Bronchial epithelial cell (primary cell): ENCODE measurements at places on chromosomes 3 and 15.

DNA sequence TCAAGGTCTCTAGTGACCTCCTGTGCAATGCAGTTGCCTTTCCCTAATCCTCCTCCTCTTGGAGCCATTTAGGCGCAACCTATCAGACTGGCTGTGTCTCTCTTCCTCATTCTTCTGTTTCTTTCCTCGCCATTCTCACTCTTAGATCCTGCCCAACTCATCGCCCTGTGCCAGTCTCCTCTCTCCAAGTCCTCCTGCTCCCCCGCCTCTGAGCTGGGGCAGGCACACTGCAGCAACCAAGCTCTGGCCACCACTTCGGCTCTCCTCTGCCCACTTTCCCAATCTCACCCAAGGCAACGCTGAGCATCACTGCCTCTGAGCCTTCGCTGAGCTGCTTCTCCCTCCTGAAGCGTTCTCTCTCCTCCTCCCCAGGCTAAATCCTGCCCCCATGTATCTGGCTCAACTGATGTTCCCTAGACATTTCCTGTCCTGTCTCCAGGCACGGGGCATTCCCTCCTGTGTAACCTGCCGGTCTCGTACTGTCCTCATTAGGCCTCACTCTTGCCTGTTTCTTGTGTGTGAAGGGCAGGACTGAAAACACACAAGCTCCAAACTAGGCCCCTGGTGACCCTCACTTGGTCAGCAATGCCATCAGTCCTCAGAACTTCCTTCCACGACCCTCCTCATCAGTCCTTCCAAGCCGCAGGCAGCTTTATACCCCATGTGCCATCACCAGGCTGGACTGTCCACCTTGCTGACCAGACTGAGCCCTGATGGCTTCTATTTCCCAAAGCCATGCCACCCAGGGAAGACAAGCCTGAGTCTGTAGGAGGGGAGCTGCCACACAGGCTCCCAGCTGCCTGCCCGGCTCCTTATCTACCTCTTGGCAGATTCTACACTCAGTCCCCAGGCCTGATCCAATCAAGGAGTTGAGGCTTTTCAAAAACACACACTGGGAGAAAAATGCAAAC, 85.6 kb downstream of the SEC22A start:
- no peak for DNase-seq

GRCh38 chr3:99960941-99961340, 143.3 kb downstream of the CMSS1 start:
- no peak for DNase-seq

DNA sequence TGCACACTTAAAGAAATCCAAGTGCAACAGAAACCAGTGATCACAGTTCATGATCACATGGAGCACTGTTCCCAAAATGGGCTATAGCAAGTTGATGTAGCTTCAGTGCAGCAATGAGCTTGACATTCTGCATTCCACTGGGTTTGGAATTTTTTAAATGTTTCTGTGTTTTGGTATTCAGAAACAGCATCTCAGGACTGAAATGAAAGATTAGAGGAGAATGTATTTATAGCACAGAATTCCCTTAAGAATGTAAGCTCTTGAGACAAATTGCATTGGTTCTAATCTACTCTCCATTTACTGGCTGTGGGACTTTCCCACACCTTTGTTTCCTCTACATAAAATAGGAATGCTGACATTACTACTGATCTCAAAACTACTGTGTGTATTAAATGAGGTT, 162.7 kb downstream of the FGF12 start:
- DNase-seq: no peak

GRCh38 chr3:168974617-168975403, 688.7 kb downstream of the MECOM start:
- DNase-seq: no peak

GRCh38 chr3:43259626-43260025, 26.7 kb upstream of the SNRK start:
- DNase-seq: peak; percentile 97

DNA sequence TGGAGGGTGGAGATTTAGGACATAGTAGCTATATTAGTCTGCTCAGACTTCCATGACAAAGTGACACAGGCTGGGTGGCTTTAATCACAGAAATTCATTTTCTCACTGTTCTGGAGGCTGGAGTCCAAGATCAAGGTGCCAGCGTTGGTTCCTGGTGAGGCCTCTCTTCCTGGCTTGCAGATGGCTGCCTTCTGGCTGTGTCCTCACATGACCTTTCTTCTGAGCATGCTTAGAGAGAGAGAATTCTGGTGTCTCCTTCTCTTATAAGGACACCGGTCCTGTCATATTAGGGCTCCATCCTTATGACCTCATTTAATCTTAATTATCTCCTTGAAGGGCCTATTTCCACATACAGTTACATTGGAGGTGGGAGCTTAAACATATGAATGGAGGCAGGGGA, 14.9 kb upstream of the SHC4 start:
- DNase-seq: no peak

- no peak for DNase-seq
Observed at GRCh38 chr3:39112113-39112512, 4.6 kb downstream of the TTC21A start.
